ENCODE measurements at places on chromosomes 12 and 14.

- no peak for DNase-seq
Observed at GRCh38 chr14:100302616-100303015, 3.6 kb downstream of the SLC25A29 start.

DNA sequence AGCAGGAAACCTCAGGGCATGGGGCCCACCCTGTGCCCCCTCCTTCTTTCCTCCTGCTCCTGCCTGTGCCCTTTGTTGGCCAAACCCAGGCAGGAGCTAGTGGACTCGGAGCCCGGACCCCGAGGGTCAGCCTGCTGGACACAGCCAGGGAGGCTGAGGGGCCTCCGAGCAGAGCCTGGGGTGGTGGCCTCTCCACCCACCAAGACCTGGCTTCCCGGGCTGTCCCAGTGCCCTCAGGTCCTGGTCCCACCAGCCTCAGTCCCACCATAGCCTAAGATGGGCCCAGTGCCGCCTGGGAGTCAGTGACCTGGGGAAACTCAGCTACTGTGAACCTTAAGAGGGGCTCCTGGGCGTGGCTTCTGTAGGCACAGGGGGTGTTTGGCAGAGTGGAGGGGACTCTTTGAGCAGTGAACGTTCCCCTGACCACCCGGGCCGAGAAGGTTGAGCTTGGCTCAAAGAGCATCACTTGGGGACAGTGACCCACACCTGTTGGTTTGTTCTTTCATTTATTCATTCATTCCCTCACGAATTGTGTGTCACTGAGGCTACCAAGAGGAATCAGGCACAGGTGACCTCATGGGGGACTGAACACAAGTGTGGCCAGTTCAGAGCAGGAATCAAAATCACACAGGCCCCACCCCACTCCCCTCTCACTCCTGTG lies 266.1 kb downstream of the ADGRD1 start:
- no peak for DNase-seq

- no peak for DNase-seq
Observed at GRCh38 chr12:82517027-82517426, 158.7 kb downstream of the METTL25 start.

DNA sequence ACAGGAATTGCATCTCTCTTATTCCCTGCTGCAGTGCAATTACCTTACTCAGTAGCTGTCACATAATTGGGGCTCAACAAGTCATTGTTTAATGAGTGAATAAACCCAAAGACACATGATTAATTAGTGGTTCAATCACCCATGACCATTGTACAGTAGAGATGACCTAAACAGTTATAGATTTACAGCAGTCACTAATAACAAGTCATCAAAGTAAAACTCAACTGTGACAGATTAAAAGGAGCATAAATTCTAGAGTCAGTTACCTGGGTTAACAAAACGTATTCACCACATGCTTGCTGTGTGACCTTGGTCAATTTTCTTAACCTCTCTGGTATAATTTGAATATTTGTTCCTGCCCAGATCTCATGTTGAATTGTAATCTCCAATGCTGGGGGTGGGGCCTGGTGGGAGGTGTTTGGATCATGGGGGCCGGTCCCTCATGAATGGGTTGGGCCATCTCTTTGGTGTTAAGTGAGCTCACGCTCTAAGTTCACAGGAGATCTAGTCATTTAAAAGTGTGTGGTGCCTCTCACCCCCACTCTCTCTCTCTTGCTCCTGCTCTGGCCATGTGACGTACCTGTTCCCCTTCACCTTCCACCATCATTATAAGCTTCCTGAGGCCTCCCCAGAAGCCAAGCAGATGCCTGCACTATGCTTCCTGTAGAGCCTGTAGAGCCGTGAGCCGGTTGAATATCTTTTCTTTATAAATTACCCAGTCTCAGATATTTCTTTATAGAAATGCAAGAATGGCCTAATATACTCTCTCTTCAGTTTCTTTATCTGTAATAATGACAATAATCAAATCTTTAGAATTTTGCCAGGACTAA lies 141.9 kb upstream of the PLEKHG7 start:
- no peak for DNase-seq

- DNase-seq, result no peak
Observed at GRCh38 chr12:14410177-14410576, 44.7 kb downstream of the ATF7IP start.

- no peak for DNase-seq
Observed at GRCh38 chr12:32801269-32801980, 45.7 kb upstream of the YARS2 start.

- no peak for DNase-seq
Observed at GRCh38 chr14:74546416-74546815, 52.9 kb downstream of the ISCA2 start.

- no peak for DNase-seq
Observed at GRCh38 chr12:56574210-56574609, 52.6 kb downstream of the RBMS2 start.

- DNase-seq, result no peak
Observed at GRCh38 chr12:102439426-102440405, 40.6 kb downstream of the IGF1 start.

DNA sequence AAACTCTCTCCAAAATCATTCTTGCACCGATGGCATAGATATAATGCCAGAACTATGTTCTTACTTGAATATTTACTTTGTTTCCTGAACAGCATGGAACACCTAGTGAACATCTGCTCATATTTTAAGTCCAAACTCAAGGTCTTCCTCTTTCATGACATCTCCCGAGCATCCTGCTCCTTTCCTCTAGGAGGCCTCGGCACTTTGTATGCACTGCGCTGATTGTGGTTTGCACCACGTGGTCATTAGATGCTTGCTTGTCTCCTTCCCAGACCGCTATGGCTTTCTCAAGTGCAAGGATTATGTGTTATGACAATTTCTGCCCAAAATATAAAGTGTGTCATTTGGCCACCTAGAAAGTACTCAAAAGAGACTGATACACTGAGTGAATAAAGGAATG lies 912.0 kb downstream of the GALC start:
- DNase-seq, result no peak

GRCh38 chr12:123936471-123936870 lies 36.2 kb downstream of the CCDC92 start:
- DNase-seq, result no peak

DNA sequence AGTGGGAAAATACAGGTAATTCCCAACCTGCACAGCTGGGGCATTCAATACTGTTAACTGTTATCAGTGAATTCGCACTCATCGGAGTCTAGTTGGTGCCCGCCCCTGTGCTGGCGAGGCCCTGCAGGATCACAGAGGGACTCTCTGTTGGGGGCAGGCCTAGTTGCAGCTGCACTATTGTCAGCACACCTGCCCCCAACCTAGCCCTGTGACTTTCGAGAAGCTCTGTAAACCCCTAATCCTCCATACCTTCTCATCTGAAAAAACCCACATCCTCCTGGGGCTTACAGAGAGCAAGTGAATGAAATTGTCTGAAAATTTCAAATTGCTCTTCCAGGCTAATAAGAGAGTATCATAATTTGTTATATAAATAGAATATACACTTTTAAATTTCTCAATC lies 132.2 kb upstream of the NUDT4 start:
- DNase-seq, result peak; percentile 63

- no peak for DNase-seq
Observed at GRCh38 chr12:49674318-49674981, 32.8 kb downstream of the FMNL3 start.

- DNase-seq, result no peak
Observed at GRCh38 chr12:103442182-103442555, 53.6 kb downstream of the C12orf42 start.

DNA sequence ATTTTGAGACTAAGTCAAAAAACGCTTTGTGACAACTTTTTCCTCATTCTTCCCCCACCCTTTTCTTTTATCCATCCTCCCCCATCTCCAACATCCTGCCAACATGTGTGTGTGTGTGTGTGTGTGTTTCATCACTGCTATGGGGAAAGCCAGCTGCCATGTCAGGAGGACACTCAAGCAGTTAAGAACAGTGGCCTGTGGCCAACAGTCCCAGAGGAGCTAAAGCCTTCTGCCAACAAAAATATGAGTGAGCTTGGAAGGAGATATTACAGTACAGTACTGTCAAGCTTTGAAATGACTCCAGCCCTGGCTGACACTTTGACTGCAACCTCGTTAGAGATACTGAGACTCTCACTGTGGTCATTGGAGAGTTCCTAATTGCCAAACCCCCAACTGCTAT lies 5.0 kb upstream of the CSRP2 start:
- no peak for DNase-seq

- no peak for DNase-seq
Observed at GRCh38 chr14:80699861-80700260, 241.7 kb downstream of the CEP128 start.

DNA sequence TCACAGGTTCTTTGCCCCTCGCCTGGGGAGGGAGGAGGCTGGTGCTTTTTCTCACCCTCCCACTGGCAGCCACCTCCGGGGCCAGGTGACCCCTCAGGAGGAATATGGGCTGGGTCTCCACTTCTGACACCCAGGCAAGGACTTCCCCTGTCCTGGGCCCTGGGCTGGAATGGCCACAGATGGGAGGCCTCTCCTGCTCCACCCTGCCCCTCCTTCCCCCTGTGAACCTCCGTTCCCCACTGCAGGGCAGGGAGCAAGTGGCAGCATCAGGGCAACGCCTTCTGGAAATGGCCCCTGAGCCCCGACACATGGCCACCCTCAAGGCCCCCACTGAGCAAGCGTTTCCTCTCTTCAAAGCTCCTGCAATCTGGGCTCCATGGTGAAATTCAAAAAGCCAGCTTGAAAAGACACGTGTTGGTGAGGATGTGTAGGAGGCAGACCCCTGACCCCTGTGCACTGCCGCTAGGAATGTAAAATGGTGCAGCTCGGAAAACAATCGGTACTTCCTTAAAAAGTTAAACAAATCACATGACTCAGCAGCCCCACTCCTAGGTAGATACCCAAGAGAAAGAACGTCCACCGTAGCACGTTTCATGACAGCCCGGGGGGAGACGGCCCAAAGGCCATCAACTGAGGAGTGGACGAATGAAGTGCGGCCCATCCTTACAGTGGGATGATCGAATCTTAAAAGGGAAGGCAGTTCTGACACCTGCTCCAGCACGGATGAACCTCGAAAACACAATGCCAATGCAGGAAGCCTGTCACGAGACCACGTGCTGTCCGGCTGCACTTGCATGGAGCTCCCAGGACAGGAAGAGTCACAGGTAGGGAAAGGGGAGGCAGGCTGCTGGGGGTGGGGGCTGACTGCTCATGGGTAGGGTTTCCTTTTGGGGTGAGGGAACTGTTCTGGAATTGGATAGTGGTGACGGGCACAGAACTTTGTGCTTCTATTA lies 11.5 kb downstream of the XRCC3 start:
- DNase-seq, result no peak

- no peak for DNase-seq
Observed at GRCh38 chr12:76020281-76020680, 11.3 kb downstream of the PHLDA1 start.

- DNase-seq, result no peak
Observed at GRCh38 chr12:63396135-63396534, 245.1 kb upstream of the AVPR1A start.

- DNase-seq, result no peak
Observed at GRCh38 chr14:68268719-68269118, 449.1 kb downstream of the RAD51B start.

DNA sequence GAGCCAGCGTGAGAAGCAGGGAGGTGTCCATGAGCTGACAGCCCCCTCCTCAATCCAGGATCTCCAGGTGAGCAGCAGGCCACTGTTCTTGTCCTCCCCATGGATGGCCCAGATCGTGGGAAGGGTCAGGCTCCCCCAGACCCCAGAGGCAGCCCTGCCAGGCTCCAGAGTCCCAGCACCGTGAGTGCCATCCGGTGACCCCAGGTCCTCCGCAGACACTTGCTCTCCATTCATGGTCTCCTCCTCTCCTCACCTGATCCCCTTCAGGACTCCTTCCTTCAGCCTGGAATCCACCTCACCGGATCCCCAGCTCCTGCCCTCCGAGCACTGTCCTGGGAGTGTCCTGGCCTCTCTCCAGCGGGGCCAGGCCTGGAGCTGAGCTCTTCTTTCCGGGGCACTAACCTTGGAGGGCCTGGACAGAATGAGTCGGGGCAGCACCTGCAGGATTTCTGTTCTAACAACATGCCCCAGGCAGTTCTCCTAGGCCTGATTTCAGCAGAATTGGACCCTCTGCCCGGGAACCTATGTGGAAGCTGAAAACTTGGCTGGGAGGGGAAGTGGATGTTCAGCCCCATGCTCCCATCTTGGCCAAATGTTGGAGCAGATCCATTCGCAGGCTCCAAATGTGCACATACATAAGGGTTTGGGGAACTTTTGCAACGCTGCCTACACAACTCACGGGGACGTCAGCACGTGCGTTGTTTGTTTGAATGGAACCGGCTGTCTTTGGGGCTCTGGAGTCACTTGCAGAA lies 341.6 kb upstream of the SFSWAP start:
- no peak for DNase-seq

- DNase-seq, result no peak
Observed at GRCh38 chr14:65277027-65277426, 135.5 kb upstream of the FUT8 start.

DNA sequence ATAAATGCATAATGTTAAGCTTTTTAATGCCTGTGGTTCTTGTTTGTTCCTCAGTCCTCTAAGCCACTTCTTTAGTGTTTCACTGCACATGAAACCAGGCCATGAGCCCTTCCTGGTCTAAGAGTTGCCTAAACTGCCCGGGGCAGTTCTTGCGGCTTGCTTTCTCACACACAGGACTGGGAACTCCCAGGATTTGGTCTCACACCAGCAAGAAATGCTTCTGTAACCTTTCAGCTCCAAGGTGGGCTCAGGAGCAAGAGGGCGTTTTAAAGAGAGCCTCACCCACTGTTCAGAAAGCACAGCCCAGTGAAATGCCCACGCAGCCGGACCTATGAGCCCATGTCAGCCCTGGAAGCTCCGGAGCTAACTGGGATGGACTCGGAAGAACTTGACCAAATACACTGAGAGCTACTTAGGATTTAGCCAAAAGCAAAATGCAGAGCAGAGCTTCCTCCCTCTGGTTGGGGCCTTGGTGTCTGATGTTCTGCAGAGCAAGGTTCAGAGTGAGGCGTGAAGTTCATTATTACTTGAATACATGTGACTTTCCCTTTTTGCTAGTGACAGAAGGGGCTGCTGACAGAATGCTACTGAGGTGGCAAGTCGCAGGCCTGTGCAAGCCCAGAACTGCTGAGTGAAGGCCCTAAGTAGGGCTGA lies 23.4 kb downstream of the SLC25A29 start:
- no peak for DNase-seq

GRCh38 chr14:71309756-71310155 lies 402.5 kb downstream of the PCNX1 start:
- no peak for DNase-seq

DNA sequence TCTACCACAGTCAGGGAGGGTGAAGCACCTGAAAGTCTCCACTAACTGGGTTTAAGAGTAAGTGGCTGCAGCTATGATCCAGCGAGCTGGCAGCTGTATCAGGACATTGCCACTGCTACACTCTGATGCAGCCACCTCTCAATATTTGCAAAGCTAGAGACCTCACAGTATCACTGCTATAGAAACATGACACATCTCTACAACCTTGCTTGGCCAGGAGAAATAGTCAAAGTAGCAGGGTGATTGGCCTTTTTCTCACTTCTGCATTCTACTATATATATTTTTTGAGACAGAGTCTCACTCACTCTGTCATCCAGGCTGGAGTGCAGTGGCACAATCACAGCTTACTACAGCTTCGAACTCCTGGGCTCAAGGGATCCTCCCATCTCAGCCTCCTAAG lies 9.3 kb upstream of the FMNL3 start:
- no peak for DNase-seq

Measured in Peyer's patch (tissue), 4 donors.